Colonic mucosa (tissue), 4 donors: ENCODE measurements at places on chromosomes 5 and 9. TPM values are rescaled to one million over a fixed set of nuclear protein-coding genes. Genes with fewer than 3 reads are reported as not detected.

The SLC34A1 gene
- not detected for total RNA-seq

The LCN15 gene
- 3.4 TPM for total RNA-seq

The LCN6 gene
- 1.2 TPM for total RNA-seq

DNA sequence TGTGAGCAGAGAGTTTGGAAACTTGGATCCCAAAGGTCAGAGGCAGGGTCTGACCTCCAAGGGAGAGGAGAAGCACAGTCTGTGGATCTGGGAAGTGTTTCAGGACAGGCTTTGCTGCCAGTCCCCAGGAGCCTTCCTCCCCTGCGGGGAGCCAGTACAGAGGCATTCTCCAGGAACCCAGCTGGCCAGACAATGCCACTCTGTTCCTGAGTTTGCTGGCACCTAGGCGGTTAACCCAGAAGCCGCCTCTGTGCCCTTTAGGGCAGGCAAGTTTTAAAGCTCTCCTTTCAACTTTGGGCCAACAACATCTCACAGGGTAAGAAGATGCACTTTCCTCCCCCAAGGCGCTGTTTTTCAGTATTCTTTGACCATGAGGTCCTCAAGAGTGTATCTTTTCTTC is 37.0 kb upstream of the FGF1 start:
- no peak for DNase-seq

- DNase-seq = no peak
Observed at GRCh38 chr5:94700592-94700991, 82.1 kb downstream of the SLF1 start.

The ENTREP1 gene
- 1.7 TPM for total RNA-seq

DNA sequence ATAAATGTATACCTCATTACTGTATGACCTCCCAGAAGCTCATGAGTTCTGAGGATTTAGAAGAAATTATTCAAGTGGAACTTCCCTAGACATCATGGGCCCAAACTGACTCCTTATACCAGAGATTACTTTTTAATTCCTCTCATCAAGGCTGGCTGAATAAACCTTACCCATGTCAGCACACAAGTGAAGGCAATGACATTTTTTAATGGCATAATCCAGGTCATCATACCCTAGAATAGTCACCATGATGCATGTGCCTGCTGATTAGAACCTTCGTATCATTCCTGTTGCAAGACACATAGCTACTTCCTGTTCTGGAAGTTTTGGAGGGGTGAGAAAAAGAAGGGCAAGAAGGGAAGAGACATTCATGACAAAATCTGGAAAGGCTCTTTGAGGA is 49.8 kb upstream of the IFNK start:
- DNase-seq = no peak

The CEMIP2 gene
- total RNA-seq = 111 TPM

The CCL28 gene
- 56.8 TPM for total RNA-seq

The PRRC2B gene
- total RNA-seq = 131 TPM

GRCh38 chr5:54672871-54673270 is 155.3 kb downstream of the SNX18 start:
- no peak for DNase-seq

The GLRA1 gene
- not detected for total RNA-seq

GRCh38 chr5:176775409-176775808 is 35.0 kb upstream of the UNC5A start:
- DNase-seq = no peak

The MARCHF3 gene
- total RNA-seq = 33.7 TPM

DNA sequence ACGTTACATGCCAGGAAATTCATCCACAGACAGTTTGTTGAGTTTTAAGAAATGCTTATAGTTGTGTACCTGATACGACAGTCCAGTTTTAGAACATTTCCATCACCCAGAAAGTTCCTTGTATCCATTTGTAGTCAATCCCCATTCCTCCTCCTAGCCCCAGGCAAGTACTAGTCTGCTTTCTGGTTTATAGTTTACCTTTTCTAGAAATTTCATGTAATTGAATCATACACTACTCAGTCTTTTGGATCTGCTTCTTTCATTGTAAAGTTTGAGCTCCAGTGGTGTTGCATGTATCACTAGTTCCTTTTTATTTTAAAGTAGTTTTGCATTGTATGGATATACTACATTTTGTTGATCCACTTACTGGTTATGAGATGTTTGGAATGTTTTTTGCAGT is 291.2 kb downstream of the AOPEP start:
- DNase-seq = no peak
